Activated CD4-positive, CD25-positive, alpha-beta regulatory T cell treated with anti-CD3 and anti-CD28 coated beads, Interleukin-2, amount 50 U/mL, for 24 hours (primary cell): ENCODE measurements at places on chromosomes 4 and X.
A peak's percentile ranks its signal among the peaks of the same experiment; 100 is the strongest.

GRCh38 chrX:21493226-21493830 lies 119.1 kb downstream of the CNKSR2 start:
- ATAC-seq = no peak

DNA sequence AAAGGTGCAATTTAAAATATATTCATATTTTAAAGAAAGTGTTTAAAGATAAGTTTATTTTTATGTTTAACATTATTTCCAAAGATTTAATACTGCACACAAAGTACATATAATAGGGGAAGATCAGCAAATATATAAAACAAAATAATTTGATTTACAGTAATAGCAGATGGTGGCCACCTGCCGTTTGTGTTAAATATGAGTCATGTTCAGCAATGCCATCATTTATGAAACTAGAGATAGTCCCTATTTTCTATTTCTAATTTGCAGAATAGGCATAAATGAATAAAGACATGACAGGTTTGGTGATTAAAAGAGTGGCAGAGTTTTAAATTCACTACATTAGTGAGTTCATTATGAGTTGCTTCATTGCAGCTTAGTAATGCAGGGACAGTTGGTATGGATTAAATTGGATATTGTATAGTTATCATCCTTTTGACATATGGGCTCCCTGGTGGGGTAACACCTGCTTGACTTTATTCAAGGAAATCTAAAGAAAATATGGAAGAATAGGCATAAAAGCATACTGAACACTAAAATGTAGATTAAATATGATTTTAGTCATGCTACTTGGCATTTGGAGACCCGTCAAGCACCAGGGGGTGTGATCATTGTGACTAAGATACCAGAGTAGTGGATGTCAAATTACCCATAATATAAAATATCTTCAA lies 78.8 kb upstream of the BANK1 start:
- no peak for ATAC-seq

DNA sequence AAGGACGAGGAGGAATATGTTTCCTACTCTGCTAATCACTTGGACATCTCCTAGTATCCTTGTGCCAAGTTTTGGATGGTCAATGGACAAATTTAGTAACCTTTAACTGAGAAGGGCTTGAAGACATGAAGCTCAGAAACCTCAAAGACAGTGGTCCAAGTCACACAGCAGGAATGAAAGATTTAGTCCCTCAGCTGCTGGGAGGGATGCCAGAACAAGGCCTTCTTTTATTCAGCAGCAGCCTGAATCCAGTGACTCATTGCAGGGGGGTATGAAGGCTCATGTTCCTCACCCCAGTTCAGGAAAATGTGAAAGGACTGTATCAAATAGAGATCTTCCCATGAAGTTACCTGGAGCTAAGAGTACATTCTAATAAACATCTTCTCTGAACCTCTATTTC lies 214.9 kb upstream of the UGT8 start:
- no peak for ATAC-seq

- ATAC-seq = no peak
Observed at GRCh38 chrX:2463973-2464676, 36.7 kb downstream of the DHRSX start.

- peak; percentile 41 for ATAC-seq
Observed at GRCh38 chr4:82721819-82722423, 76.7 kb downstream of the SCD5 start.

DNA sequence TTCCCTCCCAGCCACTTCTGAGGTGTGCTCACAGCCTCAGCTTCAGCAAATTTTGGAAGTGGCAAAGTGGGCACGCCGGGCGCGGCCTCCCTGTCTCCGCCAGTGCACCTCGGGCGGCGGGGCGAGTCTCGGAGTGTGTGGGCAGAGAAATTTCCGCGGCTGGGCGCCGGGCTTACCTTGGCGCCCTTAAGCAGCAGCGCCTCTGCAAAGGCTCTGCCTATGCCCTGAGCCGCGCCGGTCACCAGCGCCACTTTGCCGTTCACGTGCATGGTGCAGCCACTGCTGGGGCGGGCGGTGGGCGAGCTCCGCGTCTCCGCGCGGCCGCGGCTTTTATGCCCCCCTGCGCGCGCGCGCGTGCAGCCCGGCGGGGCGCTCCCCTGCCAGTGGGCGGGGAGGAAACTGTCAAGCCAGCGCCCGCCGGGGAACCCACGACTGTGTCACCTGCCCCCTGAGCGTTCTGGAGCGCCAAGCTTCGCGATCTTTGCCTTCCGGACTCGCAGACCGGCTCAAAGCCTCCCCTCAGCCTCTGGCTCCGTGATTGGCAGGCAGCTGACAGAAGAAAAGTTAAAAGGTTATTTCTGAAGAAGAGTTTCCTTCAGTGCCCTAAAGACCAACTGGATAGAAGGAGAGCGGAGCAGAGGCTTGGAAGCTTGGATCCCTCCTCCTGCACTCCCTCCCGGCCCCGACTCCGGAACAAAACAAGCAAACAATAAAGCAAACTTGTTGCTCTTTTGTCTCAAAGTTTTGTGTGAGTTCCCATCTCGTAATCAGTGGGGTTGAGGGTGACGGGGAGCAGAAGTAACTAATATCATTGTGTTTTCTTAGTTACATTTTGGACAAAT lies at the start of gene HPGD:
Gene HPGD (minus strand): TSS at position 306 of the 842 bp plus-strand sequence. CDS start 37 bp downstream, at position 269.
- ATAC-seq = peak; percentile 89

GRCh38 chrX:2370456-2370855 lies 130.3 kb downstream of the DHRSX start:
- ATAC-seq = no peak

DNA sequence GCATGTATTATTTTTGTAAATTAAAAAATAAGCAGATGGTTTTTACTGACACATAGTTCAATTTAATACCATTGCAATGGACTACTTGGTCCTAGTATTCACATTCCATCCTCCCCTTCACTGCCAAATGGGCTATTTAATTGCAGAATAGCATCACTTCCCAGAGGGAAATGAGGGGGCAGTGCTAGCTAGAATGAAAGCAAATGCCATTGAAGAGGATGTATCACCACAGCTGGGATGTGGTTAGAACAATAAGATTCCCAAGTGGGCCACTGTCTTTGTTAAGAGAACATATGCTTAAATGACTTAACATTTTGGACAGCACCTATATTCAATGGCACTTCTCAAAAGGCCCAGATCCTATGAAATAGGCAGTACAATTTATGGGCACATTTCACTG lies 224.7 kb downstream of the RBMX2 start:
- ATAC-seq = no peak

- no peak for ATAC-seq
Observed at GRCh38 chr4:167642250-167642649, 408.0 kb upstream of the SPOCK3 start.

GRCh38 chrX:108138814-108139702 lies 47.5 kb downstream of the ATG4A start:
- no peak for ATAC-seq

DNA sequence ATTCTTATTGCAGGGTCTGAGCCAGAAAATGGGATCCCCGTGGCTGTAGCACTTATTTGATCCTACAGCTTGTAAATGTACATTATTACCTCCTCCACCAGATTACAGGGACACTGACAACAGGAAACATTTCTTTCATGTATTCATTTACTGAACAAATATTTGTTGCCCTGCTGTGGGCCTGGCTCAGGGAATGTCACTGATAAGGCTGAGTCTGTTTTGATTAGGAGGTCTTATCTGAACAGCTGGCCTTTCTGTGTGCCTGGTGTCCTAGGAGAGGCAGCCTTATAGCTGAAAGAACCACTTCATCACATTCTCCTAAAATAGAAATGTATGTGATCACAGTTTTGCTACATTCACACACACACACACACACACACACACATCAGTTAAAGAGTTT lies 45.5 kb upstream of the PROM1 start:
- ATAC-seq = no peak

- ATAC-seq = no peak
Observed at GRCh38 chr4:90951037-90951436, 823.8 kb downstream of the CCSER1 start.

DNA sequence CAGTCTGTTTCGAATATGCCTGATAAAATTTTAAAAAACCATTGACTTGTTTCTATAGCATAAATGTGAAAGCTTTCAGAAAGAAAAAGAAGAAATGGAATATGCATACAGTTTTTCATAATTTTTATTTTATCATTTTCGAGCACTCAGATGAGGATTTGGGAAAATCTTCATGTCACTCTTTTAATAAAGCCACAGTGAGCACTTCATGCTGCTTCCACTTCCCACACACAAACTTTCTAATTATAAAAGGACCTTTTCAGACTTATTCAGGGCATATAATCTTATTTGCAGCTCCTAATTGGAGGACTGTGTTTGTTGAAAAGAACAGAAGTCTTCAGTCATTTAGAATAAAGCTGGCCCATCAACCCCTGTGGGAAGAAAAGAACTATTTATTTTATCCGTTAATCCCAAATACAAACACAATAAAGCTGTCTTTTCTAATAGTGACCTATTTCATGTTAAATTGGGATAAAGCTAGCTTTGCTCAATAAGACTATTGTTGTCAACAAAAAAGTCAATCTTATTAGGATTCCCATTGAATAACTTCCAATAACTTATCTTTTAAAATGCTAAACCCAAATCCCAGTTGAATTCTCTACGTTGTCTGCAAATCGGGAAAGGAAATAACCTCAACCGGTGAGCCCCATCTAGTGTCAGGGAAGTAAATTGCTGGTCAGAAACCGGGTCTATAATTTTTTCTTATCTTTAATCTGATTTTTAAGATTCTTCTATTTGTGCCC lies 211.5 kb downstream of the PDGFRA start:
- no peak for ATAC-seq

GRCh38 chr4:105434940-105435339 lies 38.9 kb downstream of the PPA2 start:
- ATAC-seq = no peak

- no peak for ATAC-seq
Observed at GRCh38 chrX:103170216-103170615, 44.7 kb upstream of the BEX4 start.

DNA sequence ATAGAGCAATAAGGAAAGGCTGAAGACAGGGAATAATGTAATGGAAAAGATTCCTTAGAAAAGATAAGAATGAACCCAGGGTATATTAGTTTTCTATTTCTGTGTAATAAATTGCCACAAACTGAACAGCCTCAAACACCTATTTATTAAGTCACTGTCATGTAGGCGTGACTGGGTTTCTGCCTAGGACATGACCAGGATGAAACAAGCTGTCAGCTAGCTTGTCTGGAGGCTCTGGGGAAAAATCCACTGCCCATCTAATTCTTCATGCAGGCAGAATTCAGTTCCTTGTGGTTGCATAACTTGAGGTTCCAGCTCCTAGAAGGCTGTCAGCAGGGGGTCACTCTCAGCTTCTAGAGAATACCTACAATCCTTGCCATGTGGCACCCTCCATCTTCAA lies 277.7 kb downstream of the TMA16 start:
- ATAC-seq = no peak

DNA sequence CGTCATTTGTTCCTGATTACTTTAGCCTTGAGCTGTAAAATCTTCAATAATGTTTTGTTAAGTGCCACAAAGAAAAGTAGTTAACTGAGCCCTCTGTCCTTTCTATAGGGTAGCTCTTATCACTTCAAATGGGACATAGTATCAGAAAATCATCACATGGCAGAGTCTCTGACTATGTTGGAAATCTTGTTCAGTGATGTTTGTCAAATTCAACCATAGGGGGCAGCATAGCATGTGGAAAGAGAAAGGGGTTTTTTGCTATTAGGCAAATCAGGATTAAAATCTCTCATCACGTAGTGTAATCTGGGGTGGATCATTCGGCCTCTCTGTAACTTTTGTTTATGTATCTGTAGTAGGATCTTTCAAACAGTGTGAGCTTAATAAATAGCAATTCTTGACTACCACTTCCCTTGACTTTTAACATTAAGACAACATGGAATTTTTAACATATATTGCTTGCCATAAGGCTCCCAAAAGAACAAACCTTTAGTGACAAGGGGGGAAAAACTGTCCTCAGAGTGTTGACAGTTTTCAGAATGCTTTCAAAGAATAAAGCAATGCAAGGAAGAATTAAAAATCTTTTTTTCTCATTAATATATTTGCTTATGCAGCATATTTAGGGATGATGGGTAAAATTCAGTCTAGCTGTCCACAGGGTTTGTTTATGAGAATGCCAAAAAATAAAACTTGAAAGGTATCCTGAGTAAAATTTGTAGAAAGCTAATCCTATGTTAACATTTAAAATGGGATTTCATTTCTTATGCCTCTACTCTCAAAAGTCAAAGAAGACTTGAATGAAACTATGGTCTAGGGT lies 127.2 kb downstream of the FBXW7 start:
- peak; percentile 41 for ATAC-seq

- ATAC-seq = no peak
Observed at GRCh38 chrX:57951666-57952319, 41.5 kb upstream of the ZXDA start.

- no peak for ATAC-seq
Observed at GRCh38 chrX:11499076-11500044, 166.4 kb downstream of the ARHGAP6 start.

- ATAC-seq = no peak
Observed at GRCh38 chrX:134073341-134073740, 87.9 kb upstream of the GPC3 start.

DNA sequence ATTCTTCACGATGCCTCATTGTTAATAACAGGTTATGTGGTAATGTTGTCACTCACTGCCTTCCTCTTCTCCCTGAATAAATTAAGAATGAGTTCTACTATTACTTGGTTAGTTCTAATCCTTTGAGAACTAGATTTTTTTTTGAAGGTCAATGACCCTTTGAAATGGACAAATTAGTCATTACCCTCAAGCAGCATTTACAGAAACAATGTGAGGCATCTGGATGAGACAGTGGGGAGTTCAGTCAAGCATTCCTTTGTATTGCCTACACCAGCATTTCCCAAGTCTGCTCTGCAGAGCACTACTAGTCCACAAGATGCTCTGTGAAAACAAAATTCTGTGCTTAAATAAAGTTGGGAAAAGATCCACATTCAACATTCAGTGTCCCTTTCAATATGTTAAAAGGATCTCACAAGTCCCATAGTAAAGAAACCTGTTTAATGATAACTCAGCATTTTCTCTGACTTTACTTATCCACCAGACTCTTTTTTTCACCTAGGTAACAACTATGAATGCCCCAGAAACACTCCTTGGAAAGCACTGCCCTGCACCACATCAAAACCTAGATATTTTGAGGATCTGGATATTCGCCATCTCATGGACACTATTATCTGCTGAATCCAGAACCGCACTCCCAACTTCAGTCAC lies 60.6 kb downstream of the CHRDL1 start:
- ATAC-seq = no peak

DNA sequence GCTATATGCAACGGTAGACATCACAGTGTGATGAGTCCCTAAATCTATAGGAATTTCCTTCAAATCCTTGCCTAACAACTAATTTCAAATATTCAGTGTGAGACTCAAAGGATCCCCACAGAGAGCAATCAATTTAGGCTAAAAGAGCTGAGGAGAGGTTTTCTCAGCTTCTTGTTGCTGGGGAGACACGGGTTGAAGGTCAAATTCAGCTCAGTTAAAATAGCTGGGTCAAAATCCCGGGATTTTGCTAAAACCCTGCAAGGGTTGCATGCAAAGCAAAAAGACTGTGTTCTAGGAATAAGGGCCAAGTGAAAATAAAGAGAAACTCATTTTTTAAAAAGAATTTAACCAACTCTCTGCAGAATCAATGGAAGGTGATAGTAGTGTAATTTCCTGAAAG lies 1073.4 kb downstream of the NLGN4X start:
- no peak for ATAC-seq

- no peak for ATAC-seq
Observed at GRCh38 chrX:151523351-151523750, 40.1 kb upstream of the PASD1 start.
